ENCODE measurements at places on chromosomes 2 and 18.

- DNase-seq = no peak
Observed at GRCh38 chr2:65846989-65847678, 414.7 kb upstream of the SPRED2 start.

DNA sequence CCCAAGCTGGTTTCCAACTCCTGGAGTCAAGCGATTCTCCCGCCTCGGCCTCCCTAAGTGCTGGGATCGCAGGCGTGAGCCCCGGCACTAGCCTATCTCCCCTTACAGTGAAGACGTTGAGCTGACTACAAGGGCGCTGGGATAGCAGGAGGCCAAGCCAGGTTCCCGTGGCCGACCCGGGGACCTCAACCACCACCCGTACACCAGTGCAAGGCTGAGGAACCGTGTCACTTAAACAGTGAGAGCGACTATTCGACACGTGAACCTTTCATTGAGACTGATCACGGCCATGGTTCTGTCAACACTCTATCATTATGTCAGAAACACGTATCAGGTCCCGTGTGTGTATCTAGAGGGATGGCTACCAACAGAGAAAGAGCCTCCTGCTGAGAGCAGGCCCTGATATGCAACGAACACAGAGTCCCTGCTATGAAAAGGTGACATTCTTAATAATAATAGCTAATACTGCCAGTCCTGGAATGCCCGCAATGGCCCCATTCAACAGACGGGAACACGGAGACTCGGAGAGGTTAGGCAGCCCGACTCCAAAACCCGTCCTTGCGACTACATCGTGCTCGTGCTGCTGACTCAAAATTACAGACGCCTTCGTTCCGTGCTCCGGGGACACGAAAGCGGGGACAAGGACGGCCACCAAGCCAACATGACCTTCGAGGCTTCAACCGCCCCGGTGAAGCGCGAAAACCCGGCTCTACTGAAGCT, 833 bp downstream of the AFG3L2 start:
- no peak for DNase-seq

- DNase-seq = no peak
Observed at GRCh38 chr2:98701230-98701629, 29.7 kb downstream of the MGAT4A start.

- DNase-seq = no peak
Observed at GRCh38 chr2:26139269-26140183, 33.4 kb upstream of the GAREM2 start.

- no peak for DNase-seq
Observed at GRCh38 chr2:101272045-101272784, 19.5 kb downstream of the CNOT11 start.

DNA sequence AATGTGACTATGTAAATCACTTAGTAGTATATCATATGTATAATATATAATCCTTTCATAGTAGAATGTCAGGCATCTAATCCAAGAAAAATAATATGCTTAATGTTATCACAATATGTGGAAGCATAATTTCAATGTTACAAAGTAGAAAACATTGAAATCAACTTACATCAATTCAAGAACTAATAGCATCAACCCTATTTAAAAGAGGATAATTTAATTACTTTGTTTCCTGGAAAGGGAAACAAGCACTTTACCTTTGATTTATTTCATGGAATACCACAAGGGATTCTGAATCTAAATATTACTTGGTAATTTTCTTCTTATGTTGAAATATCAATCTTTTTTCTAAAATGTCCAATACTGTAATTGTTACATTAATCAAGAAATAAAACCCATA, 30.6 kb upstream of the SOCS6 start:
- no peak for DNase-seq
